ENCODE measurements at places on chromosomes 6 and 20. TPM values are rescaled to one million over a fixed set of nuclear protein-coding genes. Genes with fewer than 3 reads are reported as not detected.

GRCh38 chr20:57678340-57678739 lies 31.5 kb downstream of the PMEPA1 start:
- no peak for DNase-seq

- DNase-seq: peak; percentile 49
Observed at GRCh38 chr6:7087491-7087979, 20.2 kb upstream of the RREB1 start.

GRCh38 chr6:71139249-71139648 lies 149.4 kb upstream of the OGFRL1 start:
- DNase-seq: no peak

DNA sequence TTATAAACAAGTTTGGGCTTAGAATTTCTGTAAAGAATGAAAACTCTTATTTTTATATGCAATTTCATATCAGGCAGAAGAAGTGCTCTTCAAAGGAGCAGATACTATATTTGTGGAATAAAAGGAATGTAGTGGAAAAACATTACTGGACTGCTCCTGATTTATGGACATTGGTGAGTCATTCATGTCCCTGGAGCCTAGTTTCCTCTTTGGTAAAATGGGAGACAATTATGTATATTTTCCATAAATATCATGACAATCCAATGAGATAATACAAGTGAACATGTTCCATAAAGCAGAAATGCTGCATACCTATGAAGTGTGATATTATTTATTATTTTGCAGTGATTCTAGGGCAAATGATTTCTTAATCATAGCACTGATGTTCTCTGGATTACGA lies 445.8 kb upstream of the CITED2 start:
- DNase-seq: no peak

GRCh38 chr6:164166515-164166914 lies 752.0 kb downstream of the QKI start:
- no peak for DNase-seq

MDN1 gene
- total RNA-seq: 58.2 TPM

- no peak for DNase-seq
Observed at GRCh38 chr6:155077784-155078183, 82.7 kb downstream of the TIAM2 start.

DNA sequence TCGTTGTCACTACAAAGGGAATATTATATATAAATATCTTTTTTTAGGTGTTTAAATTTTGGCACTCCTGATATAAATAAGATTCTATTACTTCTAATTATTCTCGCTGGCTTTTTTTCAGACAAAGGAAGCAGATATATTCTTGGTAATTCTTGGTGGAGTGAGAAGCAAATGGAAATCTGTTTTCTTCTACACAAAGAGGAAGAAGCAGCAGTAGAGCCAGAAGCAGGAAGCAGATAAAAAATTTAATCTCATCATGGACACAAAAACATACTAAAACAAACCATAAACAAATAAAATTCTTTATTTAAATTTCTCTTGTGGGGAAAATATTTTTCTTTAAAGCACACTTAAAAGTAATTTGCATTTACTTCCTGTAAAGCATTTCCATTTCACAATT lies 3.7 kb upstream of the KIAA0319 start:
- no peak for DNase-seq

DNA sequence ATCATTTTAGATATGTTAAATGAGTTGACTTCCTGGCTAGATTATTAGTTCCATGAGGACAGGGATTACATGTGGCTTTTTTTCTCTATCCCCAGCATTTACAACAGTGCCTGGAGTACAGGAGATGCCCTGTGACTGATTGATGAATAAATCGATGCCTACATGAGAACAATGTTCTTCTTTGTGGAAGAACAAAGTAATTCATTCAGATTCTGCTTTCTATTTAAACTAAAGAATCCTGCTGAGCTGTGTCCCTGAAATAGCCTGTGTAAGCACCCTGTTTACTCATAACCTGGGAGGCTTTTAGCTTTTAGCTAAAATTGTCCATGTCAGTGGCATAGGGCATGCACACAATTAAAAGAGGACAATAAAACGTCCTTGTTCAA lies 125.1 kb upstream of the BTBD3 start:
- no peak for DNase-seq

CYP39A1 gene
- not detected for total RNA-seq

- DNase-seq: no peak
Observed at GRCh38 chr20:45294003-45294368, 12.7 kb upstream of the RBPJL start.

DNA sequence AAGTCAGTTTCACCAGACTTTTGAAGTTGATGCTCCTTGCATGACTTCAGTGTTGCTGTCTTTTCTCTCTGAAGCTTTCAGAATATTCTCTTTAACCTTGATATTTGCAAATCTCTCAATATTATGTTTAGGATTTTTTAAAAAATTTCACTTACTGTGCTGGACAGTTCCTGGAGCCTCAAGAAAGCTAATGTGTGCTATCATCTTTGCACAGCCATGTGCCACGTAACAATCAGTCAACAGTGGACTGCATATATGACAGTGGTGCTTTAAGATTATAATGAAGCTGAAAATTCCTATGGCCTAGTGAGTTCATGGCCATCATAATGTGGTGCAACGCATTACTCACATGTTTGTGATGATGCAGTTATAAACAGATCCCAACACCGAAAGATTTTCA lies 59.1 kb upstream of the OGFRL1 start:
- DNase-seq: no peak

CALHM4 gene
- total RNA-seq: not detected

DNA sequence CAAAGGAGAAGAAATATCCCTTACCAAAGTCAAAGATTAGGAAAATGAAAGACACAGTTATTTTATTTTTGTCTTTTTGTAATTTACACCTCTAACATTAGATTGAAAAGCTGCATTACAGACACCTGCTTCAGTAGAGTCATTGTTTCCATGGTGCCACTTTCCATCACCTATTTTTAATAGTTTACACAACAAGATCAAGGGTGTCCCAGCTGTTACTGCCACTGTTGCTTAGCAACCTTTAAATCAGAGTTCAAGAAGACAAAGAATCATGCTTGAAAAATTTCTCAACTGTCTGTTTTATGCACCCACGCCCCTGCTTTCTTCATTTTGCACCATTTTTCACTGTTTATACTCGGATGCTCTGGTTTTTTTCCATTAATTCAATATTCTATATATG lies 668.2 kb upstream of the GJE1 start:
- DNase-seq: no peak

SRSF12 gene
- total RNA-seq: not detected
